ENCODE measurements at places on chromosomes 1 and 21.

DNA sequence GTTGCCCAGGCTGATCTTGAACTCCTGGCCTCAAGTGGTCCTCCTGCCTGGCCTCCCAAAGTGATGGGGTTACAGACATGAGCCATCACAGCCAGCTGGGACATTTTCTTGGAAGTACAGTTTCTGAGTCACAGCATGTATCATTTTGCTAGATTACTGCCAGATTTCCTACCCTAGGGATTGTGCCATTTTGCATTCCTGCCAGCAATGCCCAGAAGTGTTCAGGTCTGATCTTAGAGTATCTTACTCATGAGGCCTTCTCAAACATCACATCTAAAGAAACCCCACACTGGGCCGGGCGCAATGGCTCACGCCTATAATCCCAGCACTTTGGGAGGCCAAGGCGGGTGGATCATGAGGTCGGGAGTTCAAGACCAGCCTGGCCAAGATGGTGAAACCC, 10.2 kb downstream of the BMP8A start:
- DNase-seq, result no peak

GRCh38 chr21:17660452-17660851, 47.8 kb upstream of the BTG3 start:
- no peak for DNase-seq

DNA sequence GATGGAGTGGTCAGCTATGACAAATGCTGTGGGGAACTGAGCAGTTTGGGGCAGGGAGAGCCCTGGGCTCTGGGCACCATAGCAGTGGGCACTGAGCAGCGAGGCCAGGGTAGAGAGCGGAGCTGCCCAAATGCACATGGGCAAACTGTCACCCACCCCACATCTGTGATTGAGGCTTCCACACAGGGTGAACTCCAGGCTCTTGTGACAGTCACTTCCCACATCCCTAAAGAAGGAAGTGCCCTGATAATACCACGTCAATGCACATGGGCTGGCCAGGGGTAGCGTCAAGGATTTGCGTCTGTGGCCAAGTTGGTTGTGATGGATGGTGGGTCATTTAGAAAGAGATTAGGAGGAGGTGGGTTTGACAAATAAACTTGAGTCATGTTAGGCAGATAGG, 2.6 kb upstream of the GUCA2B start:
- no peak for DNase-seq

DNA sequence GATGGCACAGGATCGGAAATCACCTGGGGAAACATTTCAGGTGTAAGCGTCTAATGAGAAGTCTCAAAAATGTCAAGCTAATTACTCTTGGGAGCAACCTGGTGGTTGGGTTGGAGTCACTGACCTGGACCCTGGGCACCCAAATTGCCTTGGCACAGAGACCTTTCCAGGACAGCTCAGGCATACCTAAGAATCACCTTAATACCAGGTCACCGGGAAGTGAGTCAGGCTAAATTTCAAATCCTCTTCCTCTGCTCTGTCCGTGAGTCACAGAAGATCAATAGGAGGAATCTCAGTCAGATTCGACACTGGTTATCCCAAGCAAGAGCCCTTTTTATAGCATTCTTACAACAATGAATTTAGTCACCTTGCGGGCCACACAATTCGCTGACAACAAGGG, 179.6 kb upstream of the CAMK1G start:
- DNase-seq, result no peak

DNA sequence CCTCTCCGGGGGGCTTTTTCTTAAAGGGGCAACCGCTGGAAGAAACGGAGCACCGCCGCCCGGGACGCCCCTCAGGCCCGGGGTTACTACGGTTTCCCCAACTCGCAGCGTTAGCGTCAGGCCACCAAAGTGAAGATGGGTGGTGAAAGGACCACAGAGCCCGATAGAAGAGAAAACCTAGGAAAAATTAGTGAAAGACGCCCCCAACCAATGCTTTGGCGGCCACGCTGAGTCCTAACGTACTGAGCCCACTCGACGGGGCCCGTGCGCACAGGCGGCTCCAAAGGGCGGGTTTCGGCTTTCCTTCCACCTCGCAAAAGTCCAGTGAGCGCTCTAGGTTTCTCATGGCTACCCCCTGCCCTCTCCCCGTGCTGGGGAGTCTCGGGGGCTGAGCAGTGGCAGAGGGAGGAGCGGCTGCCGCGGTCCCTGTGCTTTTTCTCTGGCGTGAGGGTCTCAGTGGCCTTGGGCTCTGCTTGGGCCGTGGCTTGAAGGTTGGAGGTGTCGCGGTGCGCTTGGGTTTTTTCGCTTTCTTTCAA, 12.2 kb upstream of the SPEN start:
- DNase-seq, result no peak

GRCh38 chr1:85934516-85934915, 222.1 kb downstream of the COL24A1 start:
- no peak for DNase-seq

- no peak for DNase-seq
Observed at GRCh38 chr1:162976628-162977027, 92.5 kb upstream of the RGS4 start.

DNA sequence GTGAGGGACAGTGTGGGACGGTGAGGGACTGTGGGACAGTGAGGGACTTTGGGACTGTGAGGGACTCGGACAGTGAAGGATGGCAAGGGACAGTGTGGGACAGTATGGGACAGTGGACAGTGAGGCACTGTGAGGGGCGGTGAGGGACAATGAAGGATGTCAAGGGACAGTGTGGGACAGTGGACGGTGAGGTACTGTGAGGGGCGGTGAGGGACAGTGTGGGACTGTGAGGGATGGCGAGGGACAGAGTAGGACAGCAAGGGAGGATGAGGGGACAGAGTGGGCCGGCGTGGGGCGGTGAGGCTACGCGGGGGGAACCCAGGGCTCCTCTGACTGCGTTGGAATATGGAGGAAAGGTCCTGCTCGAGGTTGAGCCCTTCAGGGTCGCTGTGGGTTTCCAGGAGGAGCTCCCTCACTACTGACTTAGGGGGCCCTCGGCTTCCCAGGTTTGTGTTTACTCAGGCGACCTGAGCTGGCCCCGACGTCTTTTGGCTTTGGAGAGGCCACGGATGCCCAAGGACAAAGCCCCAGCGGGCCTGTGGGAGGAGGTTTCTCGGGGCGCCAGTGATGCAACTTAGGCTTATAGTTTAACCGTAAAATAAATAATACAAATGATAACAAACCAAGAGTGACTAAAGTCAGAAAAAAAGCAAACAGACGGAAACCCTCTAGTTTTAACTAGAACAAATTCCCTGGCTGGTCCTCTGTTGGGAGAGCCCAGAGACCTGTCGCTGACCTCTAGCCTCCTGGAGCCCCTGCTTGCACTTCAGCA, 1.1 kb upstream of the ERRFI1 start:
- no peak for DNase-seq

GRCh38 chr1:61638911-61639605, 85.9 kb downstream of the TM2D1 start:
- no peak for DNase-seq

GRCh38 chr1:3727042-3727824, 25.0 kb upstream of the CCDC27 start:
- no peak for DNase-seq

DNA sequence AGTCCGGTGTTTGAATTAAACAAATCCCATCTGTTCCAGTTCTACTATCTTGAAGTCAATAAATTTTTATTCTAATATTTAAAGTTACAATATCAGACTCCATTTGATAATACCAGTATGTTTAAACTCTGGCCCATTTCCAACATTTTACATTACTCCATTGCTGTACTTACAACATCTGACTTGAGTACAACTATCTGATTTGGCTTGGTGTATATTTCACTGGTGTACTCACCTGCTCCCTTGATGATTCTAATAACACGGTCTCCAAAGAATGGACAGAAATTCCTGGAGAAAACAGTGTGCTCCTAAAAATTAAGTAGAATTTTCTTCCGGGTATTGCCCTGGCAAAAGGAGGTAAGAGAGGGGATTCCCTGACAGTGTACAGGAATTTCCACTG, 680.5 kb upstream of the ADAMTS5 start:
- no peak for DNase-seq

DNA sequence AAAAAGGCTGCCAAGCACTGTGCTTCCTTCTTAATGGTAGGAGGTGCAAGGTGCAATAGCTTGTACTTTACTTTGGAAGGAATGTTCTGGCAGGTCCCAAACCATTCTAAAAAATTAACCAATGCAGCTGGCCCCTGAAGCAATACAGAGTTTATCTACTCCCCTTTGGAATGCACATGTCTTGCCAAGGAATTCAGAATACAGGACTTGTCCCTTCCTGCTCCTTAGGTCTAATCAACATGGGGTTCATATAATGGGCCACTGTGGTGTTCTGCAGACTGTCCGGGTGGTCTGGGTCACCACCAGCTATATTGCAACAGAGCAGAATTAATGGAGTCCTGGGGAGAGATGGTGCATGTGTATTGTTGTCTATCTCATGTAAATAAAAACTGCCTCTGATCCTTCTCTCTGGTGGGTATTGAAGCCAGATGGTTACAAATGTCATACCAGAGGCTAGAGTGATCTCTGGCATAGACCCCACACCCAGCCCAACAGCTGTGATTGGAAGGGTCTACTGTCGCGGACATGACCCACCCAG, 112.8 kb downstream of the RIPK4 start:
- DNase-seq, result no peak

DNA sequence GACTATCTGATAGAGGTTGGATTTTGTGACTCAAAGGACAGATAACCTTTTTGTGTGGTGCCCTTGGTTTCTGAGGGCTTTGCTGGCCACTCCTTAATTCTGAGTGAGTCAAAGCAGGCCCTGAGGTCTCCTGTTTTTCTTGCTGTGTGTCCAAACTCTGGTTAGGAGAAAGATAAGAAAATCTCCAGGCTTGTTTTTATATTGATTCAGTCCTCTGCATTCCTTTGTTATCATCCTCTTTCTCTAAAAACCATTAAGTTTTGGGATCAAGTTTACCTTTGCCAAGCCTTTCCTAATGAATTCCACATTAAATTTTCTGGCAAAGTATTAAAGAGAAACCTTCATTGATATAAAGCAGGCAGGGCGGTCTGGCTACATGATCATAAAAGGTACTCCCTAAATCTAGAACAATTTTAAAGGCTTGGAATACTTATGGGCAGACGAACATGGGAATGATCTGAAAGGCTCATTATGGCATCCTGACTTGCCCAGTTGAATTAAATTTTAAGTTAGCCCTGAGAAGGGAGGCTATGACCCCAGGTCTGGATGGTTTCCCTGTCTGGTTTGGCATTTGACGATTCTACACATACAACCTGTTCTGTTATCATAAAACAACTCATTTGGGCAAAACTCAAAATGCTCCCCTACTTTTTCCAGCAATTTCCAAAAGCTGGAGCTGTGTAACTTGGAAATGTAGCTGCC, 20.8 kb downstream of the ZBTB8B start:
- DNase-seq, result no peak

GRCh38 chr1:167601442-167602383, 28.3 kb upstream of the RCSD1 start:
- no peak for DNase-seq

GRCh38 chr1:230772457-230773395, 25.5 kb downstream of the CAPN9 start:
- DNase-seq, result no peak

DNA sequence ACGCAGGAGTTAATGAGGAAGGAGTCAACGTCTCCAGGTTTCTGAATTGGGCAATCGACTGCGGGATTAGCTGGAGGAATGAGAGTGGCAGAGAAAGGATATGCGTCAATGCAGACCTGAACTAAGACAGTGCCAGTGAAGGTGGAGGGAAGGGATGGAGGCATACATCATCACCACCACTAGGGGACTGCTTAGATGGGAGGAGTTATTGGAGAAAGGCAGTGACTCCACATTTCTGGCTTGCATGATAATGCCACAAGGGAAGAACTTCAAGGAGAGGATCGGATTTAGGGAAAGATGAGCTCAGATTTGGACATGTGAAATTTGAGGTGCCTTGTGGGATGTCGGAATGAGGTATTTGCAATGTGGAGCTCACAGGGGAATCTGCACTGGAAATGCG, 17.5 kb downstream of the VASH2 start:
- no peak for DNase-seq

GRCh38 chr1:153251988-153252387, 7.5 kb upstream of the LORICRIN start:
- DNase-seq, result no peak

- no peak for DNase-seq
Observed at GRCh38 chr1:170460001-170460400, 72.0 kb upstream of the GORAB start.

DNA sequence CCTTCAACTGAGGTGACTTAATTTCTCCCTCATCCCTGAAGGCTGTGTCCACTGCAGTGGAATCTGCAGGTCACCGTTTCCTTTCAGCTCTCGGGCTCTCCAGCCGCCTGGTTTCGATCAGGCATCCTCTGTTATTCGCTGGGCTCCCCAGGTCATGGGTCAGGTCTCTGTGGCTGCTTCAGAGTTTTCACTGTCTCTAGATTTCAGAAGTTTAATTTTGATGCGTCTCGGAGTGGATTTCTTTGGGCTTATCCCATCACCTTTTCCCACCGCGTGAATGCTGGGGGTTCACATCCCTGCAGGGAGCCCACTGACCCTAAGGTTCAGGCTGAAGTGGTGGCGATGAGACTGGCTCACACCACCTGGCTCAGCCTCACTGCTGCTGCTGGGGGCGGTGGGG, 3.3 kb downstream of the ACTRT2 start:
- no peak for DNase-seq

DNA sequence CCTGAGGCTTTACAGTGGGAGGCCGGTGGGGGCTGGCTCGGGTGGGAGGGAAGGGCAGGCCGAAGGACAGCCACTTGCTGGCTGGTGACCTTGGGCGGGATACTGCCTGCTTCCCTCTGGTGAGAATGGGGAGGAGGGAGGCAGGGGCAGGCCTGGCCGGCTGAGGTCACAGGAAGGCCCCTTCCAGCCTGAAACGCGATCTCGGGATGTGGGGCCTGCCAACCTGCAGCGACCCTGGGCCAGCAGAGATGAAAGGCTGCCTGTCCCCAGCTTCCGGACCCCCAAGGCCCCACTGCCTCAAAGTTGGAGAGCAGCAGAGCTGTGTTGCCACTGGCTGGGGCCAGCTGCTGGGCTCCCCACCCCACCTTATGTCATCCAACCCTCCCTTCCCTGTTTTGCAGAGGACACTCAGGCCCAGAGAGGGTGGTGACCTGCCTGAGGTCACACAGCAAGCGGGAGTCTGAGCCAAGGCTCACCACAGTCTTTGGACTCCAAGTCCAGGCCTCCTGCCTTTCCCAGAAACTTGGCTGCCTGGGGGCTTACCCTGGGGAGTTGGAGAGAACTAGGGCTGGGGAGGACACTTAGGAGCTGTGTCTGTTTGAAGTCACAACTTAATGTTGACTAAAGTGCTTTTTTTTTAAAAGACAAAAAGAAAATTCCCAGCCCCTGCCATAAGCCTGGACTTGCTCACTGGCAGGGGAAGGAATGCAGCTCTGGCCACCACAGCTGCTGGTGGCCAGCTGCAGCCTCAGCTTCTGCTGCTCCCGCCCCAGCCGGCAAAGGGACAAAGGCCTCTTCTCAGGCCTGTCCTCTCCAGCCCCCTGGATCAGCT, 14.8 kb upstream of the WASF2 start:
- DNase-seq, result no peak
